HT1080 (cell line): ENCODE measurements at places on chromosomes 1 and 21.

DNA sequence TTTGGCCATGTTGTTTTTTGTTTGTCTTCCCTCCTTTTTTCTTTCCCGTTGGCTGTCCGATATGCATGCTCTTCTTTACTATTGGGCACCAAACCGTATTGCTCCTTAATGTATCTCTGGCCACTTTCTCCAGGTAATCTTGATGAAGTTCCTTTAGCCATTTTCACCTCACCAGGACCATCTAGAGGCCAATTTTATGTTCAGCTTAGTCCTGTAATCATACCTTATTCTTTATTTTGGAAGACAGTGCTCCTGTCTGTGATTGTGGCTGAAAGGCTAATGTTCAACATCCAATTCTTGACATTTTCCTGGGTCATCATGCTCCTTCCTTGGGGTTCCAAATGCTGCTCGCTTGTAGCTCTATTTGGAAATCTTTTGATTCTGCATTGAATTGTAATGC lies 169.5 kb downstream of the S1PR1 start:
- DNase-seq: no peak

GRCh38 chr1:167249702-167250101 lies 29.0 kb downstream of the POU2F1 start:
- DNase-seq: peak; percentile 20

- DNase-seq: no peak
Measured at GRCh38 chr1:201631037-201631436, 92.1 kb downstream of the NAV1 start.

DNA sequence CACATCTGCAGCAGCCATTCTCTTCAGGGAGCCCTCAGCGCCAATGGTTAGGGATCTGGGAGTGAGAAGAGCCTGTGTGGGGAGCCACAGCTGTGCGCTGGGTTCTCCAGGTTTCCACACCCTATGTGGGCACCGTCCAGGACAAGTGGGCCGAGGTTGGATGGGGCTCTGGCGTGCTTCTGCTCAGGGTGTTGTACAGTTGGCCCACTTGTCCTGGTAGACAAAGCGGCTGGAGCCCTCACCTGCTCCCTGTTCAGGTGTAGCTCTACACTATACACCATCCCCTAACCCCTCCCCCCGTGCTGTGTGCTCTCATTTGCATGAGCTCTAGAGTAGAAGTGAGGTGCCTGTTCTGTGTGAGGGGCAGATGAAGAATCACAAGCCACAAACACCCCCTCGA lies 12.2 kb downstream of the SH3BP5L start:
- DNase-seq: no peak

DNA sequence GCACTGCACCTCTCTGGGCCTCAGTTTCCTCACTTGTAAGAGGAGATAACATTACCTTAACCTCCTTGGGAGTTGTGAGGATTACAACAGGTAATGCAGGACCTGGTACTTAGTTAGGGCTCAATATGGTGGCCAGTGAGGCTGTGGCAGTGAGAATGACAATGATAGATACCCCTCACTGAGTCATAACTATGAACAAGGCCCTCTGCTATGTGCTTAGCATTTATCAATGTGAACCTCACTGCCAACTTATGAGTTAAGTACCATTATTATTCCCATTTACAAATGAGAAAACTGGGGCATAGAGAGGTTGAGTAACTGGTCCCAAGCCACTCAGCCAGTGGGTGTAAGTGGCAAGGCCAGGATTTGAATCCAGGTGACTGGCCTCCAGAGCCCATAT lies 64.4 kb downstream of the HMGB4 start:
- no peak for DNase-seq

DNA sequence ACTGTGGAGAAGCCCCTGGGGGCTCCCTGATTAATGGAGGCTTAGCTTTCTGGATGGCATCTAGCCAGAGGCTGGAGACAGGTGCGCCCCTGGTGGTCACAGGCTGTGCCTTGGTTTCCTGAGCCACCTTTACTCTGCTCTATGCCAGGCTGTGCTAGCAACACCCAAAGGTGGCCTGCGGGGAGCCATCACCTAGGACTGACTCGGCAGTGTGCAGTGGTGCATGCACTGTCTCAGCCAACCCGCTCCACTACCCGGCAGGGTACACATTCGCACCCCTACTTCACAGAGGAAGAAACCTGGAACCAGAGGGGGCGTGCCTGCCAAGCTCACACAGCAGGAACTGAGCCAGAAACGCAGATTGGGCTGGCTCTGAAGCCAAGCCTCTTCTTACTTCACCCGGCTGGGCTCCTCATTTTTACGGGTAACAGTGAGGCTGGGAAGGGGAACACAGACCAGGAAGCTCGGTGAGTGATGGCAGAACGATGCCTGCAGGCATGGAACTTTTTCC lies 24.8 kb downstream of the PCSK9 start:
- no peak for DNase-seq

- DNase-seq: peak; percentile 21
Measured at GRCh38 chr21:34852448-34852847, 183.7 kb downstream of the CLIC6 start.

DNA sequence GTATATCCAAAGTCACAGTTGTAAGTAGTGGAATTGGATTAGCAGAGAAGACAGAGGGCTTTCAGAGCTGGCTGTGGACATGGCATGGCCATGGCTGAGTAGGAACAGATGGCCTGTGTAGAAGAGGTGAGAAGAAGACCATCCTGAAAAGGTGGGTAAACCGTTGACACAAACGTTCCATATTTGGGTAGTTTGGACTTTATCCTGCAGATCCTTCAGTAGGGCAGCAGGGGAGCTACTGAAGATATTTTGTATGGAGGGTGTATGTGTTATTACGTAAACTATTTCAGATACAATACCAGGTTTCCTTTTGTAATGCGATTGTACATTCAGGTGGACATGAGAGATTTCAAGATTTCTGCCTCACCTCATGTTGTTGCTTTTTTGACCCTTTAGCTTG lies 1.6 kb downstream of the UTP11 start:
- DNase-seq: no peak

GRCh38 chr21:28821276-28822122 lies 171.2 kb downstream of the LTN1 start:
- DNase-seq: no peak

DNA sequence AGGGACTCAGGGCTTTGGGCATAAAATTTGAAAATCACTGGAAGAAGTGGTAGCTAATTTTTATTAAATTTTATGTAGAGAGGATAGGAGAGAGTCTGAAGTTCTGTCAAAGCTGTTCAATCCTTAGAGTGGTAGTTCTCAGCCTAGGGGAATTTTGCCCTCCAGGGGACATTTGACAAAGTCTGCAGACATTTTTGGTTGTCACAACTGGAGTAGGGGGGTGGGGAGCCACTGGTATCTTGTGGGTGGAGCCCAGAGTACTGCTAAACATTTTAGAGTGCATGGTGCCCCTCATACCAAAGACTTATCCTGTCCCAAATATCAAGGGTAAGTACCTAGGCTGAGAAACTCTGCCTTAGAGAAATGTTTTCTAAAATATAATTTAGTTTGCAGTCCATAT lies 30.2 kb downstream of the RASAL2 start:
- DNase-seq: no peak

- peak; percentile 9 for DNase-seq
Measured at GRCh38 chr1:244436336-244437085, 15.2 kb downstream of the ADSS2 start.

- peak; percentile 91 for DNase-seq
Measured at GRCh38 chr1:59750328-59751003, 64.3 kb upstream of the HOOK1 start.
